ENCODE measurements at places on chromosomes 4 and X. TPM values are rescaled to one million over a fixed set of nuclear protein-coding genes. Genes with fewer than 3 reads are reported as not detected.

Gene SLC6A14
- 0.13 TPM for total RNA-seq

Gene KCNIP4
- total RNA-seq, result not detected

Gene CPLX1
- total RNA-seq, result 0.73 TPM

Gene FAM241A
- total RNA-seq, result 2.0 TPM

Gene CFI
- total RNA-seq, result 0.92 TPM

DNA sequence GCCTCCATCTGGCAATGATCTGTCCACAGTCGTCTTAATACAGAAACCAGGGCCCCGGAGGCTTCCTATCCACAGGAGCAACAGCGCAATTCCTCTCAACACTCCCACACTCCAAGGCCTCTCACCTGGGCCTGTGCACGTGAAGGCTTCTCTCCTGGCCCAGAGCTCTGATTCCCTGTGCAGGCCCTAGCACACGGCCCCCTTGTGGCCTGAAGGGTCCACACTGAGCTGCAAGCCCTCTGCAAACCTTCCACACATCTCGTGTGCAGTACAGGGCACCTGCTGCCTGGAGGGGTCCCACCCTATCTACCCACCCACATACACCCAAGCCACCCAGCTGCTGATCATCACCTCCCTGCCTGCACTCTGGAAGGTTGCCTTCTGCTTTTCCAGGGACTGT, 150.1 kb upstream of the NUDT10 start:
- DNase-seq, result no peak

GRCh38 chr4:116847616-116848015, 237.8 kb downstream of the TRAM1L1 start:
- DNase-seq, result no peak

GRCh38 chr4:605702-606425, 19.5 kb upstream of the PDE6B start:
- no peak for DNase-seq

GRCh38 chrX:132165651-132166050, 37.8 kb upstream of the FRMD7 start:
- DNase-seq, result no peak

- no peak for DNase-seq
Observed at GRCh38 chr4:139163806-139164206, 13.2 kb downstream of the ELF2 start.

DNA sequence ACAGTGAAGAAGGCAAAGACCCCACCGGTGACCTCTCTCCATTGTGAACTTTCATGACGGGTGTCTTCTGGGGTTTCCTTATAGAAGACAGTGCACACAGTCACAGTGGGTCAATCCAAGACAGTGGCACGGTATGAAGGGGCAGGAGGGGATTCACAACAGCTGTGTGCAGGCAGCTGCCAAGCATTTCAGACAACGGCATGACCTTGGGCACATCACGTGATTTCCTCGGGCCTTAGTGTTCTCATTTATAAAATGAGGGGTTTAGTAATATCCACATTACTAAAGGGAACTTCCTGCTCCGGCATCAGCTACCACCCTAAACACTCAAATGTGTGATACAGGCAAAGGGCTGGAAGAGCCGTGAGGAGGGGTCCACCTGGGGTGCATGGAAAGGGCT, 42.9 kb downstream of the RBM47 start:
- no peak for DNase-seq

GRCh38 chr4:36128689-36129088, 115.6 kb downstream of the ARAP2 start:
- no peak for DNase-seq

DNA sequence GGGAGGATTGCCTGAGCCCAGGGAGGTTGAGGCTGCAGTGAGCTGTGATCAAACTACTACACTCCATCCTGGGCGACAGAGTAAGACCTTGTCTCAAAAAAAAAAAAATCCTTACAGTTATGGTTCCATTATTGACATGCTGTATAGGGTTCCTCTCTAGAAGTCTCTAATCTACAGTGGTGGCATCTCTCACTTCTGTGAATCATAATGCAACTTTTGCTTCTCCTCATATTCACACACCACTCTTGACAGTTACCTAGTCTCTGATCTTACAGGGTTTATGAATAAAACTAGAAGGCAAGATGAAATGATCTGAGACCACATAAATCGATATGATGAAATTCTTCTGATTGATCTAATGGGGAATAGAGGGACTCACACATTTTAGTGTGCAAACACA, 40.6 kb downstream of the DOCK11 start:
- no peak for DNase-seq

GRCh38 chr4:143230683-143231082, 46.0 kb downstream of the USP38 start:
- no peak for DNase-seq

- no peak for DNase-seq
Observed at GRCh38 chr4:89369581-89369980, 62.0 kb upstream of the GPRIN3 start.

DNA sequence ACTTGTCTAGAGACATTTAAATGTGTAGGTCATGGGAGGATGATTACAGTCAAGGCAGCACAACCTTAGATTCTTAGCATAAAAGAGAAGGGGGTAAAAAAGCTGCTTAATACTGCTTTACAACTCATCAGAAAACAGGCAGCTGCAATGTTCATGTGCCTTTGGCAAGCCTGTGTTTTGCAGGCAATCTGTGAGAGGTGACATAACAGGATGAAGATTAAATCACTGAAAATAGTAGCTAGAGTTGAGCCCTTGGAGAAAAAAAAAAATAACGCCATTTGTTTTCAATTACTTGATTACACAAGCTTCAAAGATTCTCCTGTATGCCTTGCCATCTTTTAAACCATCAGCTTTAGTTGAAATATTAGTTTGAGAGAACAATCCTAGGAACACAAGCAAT, 847.6 kb upstream of the LCORL start:
- no peak for DNase-seq

DNA sequence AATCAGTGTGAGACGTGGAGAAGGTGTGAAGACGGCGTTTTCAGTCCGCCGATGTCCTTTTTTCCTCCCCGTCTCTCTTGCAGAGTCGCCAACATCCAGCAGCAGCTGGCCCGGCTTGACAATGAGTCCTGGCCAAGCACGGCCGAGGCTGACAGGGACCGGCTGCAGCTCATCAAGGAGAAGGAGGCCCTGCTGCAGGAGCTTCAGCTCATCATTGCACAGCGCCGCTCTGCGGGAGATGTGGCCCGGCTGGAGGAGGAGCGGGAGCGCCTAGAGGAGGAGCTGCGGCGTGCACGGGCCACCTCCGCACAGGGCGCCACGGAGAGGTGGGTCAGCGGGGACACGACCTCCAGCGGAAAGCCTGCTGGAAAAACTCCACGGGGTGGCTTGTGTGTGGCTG, 47.1 kb upstream of the CLCN4 start:
- no peak for DNase-seq

DNA sequence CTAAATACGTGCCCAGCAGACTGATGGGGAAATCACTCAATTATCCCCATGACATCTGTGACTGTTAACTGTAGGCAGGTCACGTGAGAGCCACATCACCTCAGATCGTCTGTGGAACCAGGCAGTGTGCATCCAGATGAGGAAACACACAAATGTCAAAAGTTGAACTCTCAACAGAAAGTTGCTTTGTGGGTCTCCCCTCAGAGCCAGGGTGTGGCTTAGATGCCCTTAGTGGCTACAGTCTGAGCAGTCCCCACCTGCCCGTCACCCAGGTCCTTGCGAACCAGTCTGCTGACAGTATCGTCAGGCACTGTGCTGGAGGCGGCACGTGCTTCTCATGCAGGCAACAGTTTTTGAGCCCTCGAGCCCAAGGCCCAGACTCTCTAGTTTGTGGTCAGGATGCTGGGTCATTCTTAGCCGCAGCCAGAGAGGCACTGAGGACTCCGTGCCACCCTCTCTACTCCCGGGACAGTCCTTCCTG, 10.8 kb downstream of the TMEM187 start:
- DNase-seq, result no peak
